ENCODE measurements at places on chromosomes 2 and 18. TPM values are rescaled to one million over a fixed set of nuclear protein-coding genes. Genes with fewer than 3 reads are reported as not detected.

Gene WNT10A
- total RNA-seq, result not detected

Gene GALNT3
- 0.11 TPM for total RNA-seq

Gene NT5C1B
- total RNA-seq, result not detected

Gene BBS5
- 1.5 TPM for total RNA-seq

Gene GALR1
- total RNA-seq, result not detected

Gene HOXD12
- not detected for total RNA-seq

Gene TEX44
- total RNA-seq, result not detected

Gene PAIP2B
- total RNA-seq, result 2.0 TPM

Gene CRYBA2
- not detected for total RNA-seq

Gene ACVR1C
- not detected for total RNA-seq

Gene AGFG1
- 35.2 TPM for total RNA-seq

Gene TUBA4B
- not detected for total RNA-seq

Gene ECEL1
- not detected for total RNA-seq

Gene PPP1R1C
- total RNA-seq, result 0.33 TPM

Gene SKOR2
- total RNA-seq, result not detected
